ENCODE measurements at places on chromosomes 5 and 9. TPM values are rescaled to one million over a fixed set of nuclear protein-coding genes. Genes with fewer than 3 reads are reported as not detected.

Gene ZNG1A
- total RNA-seq, result 57.0 TPM

Gene TRIP13
- total RNA-seq, result 34.3 TPM

- DNase-seq, result no peak
Observed at GRCh38 chr9:92659601-92660000, 10.3 kb downstream of the IPPK start.

- DNase-seq, result no peak
Observed at GRCh38 chr5:158410976-158411375, 552.0 kb upstream of the CLINT1 start.

Measured in testis (tissue), 5 donors.